ENCODE measurements at places on chromosomes 3 and 15.

DNA sequence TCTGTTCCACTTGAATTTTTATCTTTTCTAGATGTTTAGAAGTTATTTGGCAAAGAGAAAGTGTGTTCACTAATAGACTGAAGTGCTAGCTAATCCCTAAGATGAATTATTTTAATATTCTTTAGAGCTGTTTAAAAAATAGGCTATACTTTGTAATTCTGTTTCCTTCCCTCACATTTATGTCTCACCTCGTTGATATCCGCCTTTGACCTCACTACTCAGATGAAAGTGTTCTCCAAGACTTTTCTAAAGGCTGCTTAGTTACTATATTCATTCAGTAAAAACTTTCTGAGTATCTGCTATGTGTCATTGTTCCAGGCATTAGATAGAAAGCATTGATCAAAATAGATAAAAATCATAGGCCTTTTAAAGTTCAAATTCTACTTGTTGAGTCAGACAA, 38.3 kb downstream of the HMG20A start:
- no peak for DNase-seq

- DNase-seq, result no peak
Observed at GRCh38 chr3:53550005-53550620, 55.7 kb downstream of the CACNA1D start.

GRCh38 chr3:52088445-52089367, 32.3 kb upstream of the DUSP7 start:
- DNase-seq, result no peak

DNA sequence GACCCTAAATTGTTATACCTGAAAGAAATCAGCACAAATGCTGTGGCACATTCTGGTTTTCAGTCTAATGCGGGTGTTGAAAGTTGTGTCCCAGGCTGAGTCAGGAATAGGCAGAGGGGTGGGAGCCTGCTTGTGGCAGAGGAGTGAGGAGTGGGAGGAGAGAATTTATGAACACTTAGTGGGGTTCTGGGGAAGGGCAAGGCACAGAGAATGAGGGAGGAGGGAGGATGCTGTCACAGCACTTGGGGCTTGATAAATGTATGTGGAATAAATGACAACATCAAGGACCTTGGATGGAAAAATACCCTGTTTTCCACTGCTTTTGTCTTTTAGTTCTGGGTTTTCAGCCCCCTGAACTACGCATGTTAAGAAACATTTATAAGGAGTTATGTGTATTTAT, 49.3 kb downstream of the ZNF621 start:
- DNase-seq, result no peak

GRCh38 chr15:85959611-85960010, 120.1 kb upstream of the AGBL1 start:
- DNase-seq, result no peak

DNA sequence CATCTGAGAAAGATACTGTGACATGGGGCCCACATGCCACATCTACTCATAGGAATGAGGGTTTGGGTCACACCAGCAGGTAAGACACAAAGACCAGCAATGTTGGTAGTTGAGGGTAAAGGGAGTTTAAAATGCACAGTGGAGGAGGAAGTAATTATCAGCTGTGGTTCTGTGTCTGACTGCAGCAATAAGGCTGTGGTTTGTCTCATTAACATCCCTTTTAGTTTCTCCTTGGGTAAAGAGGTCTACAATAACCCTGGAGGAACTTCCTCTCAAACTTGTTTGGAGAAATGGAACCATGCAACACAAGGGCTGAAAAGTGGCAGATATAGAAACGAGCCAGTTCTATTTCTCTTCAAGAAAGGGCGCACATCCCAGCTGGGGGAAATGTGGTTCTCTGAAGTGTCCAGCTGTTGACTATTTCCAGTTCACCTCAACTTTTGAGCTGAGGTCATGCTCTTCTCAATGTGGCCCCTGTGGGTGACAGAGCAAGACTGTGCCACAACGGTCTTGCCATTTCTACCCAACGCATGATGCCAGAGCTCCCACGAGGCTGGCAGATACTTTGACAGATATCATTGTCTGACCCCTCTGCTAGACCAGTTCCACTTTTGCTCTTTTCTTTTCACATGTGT, 234.3 kb downstream of the SQOR start:
- DNase-seq, result no peak

- no peak for DNase-seq
Observed at GRCh38 chr15:98445315-98445714, 203.0 kb upstream of the IGF1R start.

DNA sequence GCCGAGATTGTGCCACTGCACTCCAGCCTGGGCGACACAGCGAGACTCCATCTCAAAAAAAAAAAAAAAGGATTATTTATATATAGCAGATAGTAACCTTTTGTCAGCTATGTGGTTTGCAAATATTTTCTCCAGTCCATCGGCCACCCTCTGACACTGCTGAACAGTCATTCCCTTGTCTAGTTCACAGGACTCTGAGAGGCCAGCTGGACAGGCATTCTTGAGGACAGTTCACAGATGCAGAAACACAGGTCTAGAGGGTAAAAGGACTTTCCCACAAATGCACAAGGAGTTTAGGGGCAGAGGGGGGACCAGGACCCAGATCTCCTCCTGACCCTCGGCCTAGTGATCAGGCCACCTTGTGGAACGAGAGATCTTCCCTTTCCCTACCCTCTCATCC, 7.5 kb upstream of the TMEM40 start:
- no peak for DNase-seq

DNA sequence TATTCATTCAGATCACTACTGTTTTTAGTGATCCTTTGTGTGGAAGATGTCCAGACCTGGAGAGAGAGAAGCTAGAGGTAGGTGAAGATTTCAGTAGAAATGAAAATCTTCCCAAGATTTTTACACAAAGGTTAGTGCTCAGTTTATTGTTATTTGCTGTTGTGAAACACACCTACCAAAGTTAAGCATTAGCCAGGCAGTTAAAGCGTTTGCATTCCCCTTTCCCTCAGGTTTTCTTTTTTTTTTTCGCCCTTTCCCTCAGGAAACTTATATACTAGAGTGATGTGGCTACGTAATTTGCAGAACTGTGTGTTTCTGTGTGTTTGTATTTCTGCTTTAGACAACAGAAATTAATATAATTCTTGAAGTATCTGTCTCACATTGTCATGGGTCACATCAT, 34.5 kb downstream of the USP3 start:
- no peak for DNase-seq

DNA sequence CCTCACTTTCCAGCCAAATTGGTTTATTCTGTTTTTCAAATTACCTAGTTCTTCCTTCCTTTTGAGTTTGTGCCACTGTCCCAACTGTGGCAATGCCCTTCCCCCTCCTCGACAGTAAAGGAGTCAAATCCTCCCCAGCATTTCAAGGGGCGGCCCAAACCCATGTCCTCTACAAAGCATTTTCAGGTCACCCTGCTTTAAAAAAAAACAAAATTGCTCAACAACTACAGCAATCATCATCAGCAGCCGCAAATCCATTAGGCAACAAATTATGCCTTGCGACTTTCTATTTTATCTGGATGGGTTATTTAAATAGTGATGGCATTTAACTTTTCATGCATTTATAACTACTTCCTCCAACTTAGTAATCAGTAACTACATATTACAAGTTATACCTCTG, 32.7 kb downstream of the PLD1 start:
- DNase-seq, result no peak

DNA sequence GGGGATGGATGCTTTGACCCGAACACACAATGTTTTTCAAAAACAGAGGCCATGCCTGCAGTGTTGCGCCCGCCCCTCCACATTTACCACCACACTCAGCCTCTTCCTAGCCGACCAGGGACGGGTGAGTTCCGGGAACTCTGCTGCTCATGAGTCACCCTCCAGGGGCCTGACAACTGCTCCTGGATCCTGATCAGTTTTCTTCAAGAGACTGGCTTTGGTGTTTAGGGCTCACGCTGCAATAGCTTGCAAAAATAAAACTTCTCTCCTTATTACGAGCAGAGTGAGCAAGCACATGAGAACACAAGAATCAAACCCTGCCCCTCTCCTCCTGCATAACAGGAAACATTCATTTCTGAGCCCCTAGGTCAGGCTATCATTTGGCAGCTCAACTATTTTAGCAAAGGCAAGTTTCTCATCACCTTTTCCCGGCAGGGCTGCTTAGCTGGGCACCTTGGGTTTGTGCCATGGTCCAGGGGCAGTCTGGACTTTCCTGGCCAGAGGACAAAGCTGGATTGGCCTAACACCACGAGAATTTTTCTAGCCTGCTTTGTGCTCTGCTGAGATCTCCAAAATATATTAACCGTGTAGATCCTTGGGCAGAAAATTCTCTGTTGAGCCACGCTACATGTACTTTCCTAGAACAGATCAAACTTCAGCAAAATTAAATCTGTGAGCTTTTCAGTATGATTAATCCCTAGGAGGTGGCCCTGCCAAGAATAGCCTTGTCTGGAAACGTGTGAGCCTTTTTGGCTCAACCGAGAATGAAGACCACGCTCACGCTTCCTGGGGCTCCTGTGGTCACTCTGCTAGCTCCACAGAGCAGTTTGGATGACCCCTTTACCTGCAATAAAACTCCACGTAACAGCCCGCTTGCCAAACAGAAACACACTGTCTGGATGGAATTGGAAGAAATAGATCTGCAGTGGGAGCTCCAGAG, 52.7 kb upstream of the SPATA12 start:
- no peak for DNase-seq

DNA sequence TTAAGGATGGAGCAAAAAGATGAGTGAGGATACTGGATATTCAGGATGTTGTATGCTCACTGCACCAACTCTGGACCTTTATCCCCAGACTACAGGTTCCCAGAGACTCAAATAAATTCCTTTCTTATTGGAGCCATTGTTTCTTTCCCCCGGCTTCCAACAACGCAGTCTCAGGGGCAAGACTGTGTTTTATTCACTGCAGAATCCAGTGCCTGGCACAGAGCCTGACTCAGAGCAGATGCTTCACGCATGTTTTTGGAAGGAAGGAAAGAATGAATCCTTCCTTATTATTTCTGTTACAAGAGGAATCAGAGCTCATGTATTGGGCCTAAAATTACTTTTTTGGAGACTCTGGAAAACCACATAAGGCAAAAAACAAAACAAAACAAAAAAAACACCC, 96.0 kb upstream of the VGLL4 start:
- DNase-seq, result no peak
